Pericardium fibroblast (primary cell): ENCODE measurements at places on chromosomes 7 and 10. TPM values are rescaled to one million over a fixed set of nuclear protein-coding genes. Genes with fewer than 3 reads are reported as not detected.

The HOXA7 gene
- total RNA-seq, result 0.26 and 0.58 TPM in 2 replicates

The PHYHIPL gene
- total RNA-seq, result not detected in 2 replicates

The SCIN gene
- not detected in 2 replicates for total RNA-seq

The AKR1C4 gene
- not detected in 2 replicates for total RNA-seq

The ENTPD1 gene
- 2.3 TPM in 1 of 2 replicates, not detected in the other for total RNA-seq

The MCM7 gene
- total RNA-seq, result 14.5 and 19.7 TPM in 2 replicates

The TSC22D4 gene
- total RNA-seq, result 48.1 and 49.1 TPM in 2 replicates

The H2BK1 gene
- total RNA-seq, result not detected in 2 replicates

The CYP3A4 gene
- total RNA-seq, result not detected in 2 replicates

The SPDYE11 gene
- total RNA-seq, result not detected in 2 replicates
